ENCODE measurements at places on chromosomes 4 and X.

- no peak for DNase-seq
Observed at GRCh38 chr4:7771056-7771455, 168.6 kb downstream of the AFAP1 start.

- no peak for DNase-seq
Observed at GRCh38 chr4:153332936-153333335, 11.6 kb upstream of the MND1 start.

DNA sequence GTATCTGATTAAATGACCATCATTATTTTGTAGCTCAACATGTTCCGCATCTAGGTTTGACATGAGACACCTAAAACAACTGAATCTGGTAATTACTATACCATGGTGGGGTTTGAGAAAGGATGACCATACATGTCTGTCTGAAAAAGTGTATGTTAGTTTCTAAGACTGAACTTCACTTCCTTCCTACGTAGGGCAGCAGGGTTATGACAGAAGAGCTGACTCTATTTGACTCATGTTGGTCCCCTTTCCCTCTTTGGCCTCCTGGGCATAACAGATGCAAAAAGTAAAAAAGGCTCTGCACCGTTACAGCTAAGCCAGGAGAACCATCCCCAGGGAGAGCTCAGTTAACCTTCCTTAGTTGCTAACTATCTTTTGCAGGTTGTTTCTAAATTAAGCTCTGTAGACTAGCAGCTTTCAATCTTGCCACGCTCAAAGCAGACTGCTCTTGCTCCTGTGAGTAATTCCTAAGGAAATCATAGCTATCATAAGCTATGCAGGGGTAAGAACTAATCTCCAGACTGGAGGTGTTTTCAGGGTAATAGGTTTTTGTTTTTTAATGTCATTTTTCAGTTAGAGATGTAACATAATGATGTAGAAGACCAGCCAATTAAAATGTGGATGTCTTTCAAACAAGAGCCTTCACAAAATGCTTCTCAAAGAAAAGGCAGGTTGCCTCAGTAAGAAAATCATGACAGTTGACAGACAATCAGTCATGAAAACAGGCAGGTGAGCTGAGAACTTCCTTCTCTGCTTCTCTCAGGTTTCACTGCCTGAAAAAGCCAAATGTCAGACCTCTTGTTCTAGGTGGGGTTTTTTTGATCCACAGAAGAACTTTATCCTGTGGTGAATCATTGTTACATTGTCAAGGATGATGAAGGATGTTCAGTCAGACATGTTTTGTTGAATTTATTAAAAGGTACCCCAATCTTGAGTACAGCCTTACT, 66.9 kb upstream of the DAPP1 start:
- no peak for DNase-seq

DNA sequence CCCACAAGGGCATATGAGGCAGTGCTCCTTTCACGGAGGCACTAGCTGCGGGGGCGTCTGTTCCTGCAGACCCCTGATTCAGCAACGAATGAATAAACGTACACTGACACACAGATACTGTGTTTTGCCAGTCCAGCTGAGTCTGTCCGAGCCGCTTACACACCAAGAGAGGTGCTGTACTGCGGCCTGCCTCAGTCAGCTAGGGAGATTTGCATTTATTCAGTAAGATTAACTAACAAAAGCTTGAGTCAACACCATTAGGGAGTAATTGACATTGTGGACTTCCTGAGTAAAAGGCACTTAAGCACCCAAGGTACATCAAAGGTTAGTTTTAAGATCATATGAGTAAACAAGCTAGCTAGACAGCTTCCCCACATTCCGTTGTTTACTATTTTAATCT, 31.0 kb upstream of the BEX4 start:
- no peak for DNase-seq

- DNase-seq = peak; percentile 5
Observed at GRCh38 chrX:10483191-10483831, 137.1 kb downstream of the MID1 start.

DNA sequence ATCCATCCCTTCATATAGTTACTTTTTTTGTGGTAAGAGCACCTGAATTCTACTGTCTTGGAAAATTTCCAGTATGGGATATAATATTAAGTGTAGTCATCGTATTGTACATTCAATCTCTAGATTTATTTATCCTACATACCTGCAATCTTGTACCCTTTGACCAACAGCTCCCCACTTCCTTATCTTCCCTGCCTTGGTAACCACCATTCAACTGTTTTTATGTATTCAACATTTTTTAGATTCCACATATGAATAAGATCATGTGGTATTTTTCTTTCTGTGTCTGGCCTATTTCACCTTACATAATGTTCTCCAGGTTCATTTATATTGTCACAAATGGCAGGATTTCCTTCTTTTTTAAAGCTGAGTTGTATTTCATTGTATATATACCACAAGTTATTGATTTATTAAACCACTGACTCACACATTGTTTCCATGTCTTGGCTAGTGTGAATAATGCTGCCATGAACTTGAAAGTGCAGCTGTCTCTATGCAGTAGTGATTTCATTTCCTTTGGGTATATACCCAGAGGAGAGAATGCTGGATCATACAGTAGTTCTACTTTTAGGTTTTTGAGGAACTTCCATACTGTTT, 572.5 kb downstream of the MAGEB5 start:
- peak; percentile 20 for DNase-seq

GRCh38 chrX:42732506-42732905, 45.5 kb downstream of the PPP1R2C start:
- no peak for DNase-seq

- no peak for DNase-seq
Observed at GRCh38 chr4:184506527-184507121, 32.3 kb upstream of the IRF2 start.

DNA sequence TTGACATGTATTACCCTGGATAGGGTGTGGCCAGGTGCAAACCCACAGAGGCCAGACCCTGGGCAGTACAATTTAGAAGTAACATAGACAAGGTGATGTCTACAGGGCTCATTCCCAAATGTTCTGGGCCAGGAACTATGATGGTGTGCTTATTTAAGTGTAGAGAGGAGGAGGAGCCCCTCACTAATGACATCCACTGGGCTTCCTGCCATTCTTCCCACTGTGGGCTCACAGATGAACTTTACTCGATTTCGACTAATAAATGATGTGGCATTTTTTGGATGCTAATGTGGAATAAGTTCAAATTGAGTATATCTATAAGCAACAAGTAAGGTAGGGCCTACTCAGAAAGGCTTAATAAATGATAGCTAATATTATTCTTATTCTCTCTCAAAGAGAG, 280.9 kb upstream of the BOD1L1 start:
- no peak for DNase-seq

- DNase-seq = peak; percentile 66
Observed at GRCh38 chr4:88630756-88631155, 38.5 kb downstream of the HERC3 start.

GRCh38 chr4:7962609-7963508, 23.2 kb upstream of the AFAP1 start:
- no peak for DNase-seq

DNA sequence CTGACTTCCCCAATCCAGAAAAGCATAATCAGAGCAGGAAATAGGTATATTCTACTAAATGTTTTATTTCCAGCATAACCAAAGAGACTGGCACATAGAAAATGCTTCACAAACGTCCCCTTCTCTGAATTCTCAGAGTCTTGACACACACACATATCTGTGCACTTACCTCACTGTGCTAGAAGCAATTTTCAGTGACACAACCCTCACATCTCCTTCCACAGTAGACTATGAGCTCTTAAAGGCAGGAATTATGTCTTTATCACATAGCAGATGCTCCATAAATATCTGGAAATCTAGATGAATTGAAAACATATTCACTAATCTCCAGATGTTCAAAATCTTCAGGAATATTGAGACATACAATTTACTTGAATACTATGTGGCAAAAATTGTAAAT, 5.9 kb downstream of the SOWAHB start:
- no peak for DNase-seq

DNA sequence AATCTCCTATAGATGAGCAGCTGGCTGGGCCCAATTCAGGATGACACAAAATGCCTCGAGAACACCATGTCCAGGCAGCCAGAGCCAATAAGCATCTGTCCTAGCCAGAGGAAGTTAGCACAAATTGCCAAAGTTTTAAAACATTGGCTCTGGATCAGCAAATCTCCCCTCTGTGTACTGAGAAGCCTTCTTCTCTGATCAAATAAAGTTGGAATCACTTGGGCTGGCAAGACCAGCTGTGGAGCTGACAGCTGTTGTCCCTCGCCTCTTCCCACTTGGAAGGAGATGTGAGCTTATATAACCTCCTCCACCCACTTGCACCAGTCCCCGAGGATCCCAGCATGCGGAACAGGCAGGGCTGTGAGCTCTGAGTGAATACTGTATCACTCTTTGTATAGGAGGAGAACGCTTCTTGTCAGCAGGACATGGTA, 183.9 kb downstream of the OPHN1 start:
- DNase-seq = no peak

- DNase-seq = peak; percentile 6
Observed at GRCh38 chrX:136221851-136222513, 29.2 kb downstream of the MAP7D3 start.

DNA sequence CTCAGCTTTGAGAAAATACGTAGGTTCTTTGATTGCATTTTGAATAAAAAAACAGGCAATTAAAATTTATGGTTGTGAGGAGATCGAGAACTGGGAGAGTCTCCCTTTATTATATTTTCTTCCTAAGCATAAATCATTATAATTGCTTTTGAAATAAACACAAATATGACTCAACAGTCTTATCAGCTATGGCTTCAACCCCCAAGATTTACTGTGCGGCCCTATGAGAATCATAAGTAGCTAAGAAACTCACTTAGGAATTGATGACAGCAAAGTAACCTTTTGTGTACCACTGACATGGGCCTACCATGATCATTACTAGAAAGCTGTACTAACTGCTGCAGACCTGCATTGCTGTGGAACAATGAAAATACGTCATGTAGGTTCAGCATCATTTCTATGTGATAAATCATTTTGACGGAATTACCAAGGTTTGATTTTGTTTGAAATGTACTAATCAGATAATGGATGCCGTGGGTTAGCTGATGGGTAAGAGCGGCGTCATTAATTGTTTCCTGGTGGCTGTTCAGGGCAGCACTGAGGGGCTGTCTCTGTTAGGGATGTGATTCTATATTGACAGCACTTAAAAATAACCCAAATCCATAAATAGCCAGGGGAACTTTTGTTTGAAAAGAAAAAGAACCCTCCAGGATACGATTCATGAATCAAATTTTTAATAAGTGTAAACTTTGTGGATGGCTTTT, 51.5 kb upstream of the GPRIN3 start:
- no peak for DNase-seq

GRCh38 chrX:133417364-133417763, 2.1 kb upstream of the GPC4 start:
- no peak for DNase-seq

DNA sequence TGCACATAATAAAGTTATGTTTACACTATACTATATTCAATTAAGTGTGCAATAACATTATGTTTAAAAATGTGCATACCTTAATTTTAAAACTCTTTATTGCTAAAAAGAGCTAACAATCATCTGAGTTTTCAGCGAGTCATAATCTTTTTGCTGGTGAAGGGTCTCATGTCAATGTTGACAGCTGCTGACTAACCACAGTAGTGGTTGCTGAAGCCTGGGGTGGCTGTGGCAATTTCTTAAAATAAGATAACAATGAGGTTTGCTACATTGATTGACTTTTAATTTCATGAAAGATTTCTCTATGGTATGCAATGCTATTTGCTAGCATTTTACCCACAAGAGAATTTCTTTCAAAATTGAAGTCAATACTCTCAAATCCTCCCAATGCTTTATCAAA, 58.6 kb downstream of the C4orf46 start:
- no peak for DNase-seq

DNA sequence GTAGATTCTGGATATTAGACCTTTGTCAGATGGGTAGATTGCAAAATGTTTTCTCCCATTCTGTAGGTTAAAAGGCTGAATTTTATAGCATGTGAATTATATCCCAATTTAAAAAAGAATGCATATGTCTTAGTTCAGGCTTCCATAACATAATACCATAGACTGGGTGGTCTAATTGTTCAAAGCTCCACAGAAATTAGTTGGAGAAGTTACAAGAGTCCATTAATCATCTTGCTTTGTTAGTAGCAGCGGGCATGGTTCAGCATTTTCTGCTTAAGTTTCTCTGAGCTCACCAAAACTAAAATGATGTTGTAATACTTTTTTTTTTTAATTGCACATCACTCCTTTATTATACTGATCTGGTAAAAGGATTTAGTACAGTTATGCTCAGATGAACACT, 1.8 kb downstream of the PGAM4 start:
- no peak for DNase-seq

- peak; percentile 32 for DNase-seq
Observed at GRCh38 chr4:140257461-140258305, 103.7 kb upstream of the MAML3 start.

DNA sequence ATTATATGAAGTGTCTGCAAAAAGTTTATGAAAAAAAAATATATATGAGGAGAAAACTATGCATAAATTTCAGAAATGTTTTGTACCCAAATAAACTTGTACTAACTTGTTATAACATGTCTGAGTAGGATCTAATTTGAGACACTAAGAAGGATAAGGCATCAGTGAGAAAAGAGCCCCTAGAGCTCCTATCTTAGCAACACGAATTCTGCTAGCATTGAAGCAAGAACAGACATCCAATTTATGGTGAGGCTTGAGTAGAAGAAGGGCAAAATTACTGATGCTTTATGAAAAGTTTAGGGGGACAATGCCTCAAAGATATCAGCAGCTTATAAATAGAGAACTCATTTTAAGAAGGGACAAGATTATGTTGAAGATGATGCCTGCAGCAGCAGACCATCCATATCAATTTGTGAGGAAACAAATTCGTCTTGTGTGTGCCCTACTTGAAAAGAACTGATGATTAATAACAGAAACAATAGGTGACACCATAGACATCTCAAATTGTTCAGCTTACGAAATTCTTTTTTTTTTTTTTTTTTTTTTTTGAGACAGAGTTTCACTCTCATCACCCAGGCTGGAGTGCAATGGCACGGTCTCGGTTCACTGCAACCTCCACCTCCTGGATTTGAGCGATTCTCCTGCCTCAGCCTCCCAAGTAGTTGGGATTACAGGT, 35.7 kb upstream of the ADAM29 start:
- no peak for DNase-seq

- no peak for DNase-seq
Observed at GRCh38 chr4:13635286-13635799, 7.8 kb upstream of the BOD1L1 start.

- DNase-seq = no peak
Observed at GRCh38 chrX:101450961-101451360, 34.3 kb upstream of the ARMCX4 start.

- no peak for DNase-seq
Observed at GRCh38 chr4:86926435-86927086, 8.2 kb upstream of the AFF1 start.

- DNase-seq = no peak
Observed at GRCh38 chr4:79325864-79326328, at the start of gene NAA11. Gene NAA11 (minus strand): TSS chr4:79326061. CDS start chr4:79325877, 184 bp downstream.

- DNase-seq = no peak
Observed at GRCh38 chr4:138086611-138087041, 155.5 kb downstream of the SLC7A11 start.

GRCh38 chrX:96924581-96924980, 40.9 kb downstream of the RPA4 start:
- no peak for DNase-seq

GRCh38 chr4:20318909-20319277, 67.2 kb downstream of the SLIT2 start:
- DNase-seq = no peak

- DNase-seq = no peak
Observed at GRCh38 chr4:68184923-68185322, 55.3 kb upstream of the TMPRSS11F start.
